ENCODE measurements at places on chromosomes 7 and 10.

DNA sequence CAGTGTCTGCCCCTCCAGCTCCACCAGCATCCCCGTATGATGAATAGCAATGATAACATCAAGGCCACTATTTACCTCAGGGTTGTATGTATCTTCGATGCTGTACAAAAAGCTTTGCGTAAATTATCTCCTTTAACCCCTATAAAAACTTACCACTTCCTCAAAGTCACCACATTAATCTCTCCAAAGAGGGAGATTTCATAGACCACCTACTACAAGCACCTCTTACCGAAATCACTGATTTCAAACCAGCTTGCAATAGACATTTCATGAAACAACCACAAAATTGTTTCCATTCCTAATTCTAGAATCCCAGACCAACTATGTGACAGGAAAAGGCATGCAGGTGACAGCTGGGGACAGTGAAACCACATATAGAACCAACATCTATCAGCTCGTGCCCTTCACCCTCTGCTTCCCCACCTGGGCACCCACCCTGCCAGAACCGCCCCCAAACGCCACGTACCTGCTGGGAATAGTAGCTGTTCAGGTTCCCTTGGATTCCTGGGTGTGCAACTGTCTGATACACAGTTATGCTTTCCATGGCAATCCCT is 20.1 kb upstream of the MMP21 start:
- DNase-seq = no peak

DNA sequence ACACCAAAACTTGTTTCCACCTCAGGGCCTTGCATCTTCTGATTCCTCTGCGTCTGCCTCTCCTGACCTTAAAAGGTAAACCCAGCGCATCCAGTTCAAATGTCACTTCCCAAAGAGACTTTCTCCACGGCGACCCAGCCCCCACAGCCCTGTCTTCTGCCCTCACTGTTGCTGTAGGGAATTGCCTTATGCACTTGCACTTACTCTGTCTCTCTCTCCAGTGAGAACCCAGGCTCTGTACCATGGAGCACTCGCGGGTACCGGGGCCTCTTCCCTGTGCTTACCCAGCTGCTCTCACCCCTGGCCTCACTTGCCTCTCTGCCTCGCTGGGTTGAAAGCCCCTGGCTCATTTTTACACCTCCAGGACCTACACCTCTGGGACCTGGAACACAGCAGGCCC is 48.4 kb downstream of the AOC1 start:
- no peak for DNase-seq

GRCh38 chr7:158957510-158957906 is 101.2 kb downstream of the DYNC2I1 start:
- DNase-seq = no peak

DNA sequence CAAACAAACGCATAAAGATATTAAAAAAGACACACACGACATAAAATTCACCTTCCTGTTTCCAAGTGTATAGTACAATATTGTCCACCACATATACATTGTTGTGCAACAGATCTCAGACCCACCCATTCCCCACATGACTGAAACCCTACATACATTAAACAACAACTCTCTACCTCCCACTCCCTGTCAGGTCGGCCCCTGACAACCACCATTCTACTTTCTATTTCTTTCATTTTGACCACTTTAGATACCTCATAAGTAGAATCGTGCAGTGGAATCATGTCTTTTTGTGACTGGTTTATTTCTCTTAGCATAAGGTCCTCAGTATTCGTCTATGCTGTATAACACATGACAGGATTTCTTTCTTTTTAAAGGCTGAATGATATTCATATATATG is 320.5 kb downstream of the BBS9 start:
- DNase-seq = no peak

DNA sequence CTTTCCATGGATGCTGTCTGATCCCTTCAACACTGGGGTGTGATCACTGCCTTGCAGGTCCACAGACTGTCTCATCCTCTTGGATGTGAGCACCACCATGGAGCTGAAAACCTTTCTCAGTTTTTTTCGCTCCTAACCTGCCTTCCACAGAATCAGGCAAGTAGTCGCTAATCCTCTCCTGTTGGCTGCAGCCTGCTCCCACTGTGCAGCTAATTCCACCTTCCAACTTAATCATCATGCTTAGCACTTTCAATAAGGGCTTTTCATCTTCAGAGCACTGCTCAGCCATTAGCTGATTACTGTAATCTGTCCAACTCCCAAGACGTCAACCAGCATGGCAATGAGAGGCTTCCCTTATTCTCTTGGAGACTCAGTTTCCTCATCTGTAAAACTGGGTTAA is 15.1 kb upstream of the CDH23 start:
- no peak for DNase-seq

- DNase-seq = no peak
Observed at GRCh38 chr7:48245751-48246472, 74.7 kb downstream of the ABCA13 start.

DNA sequence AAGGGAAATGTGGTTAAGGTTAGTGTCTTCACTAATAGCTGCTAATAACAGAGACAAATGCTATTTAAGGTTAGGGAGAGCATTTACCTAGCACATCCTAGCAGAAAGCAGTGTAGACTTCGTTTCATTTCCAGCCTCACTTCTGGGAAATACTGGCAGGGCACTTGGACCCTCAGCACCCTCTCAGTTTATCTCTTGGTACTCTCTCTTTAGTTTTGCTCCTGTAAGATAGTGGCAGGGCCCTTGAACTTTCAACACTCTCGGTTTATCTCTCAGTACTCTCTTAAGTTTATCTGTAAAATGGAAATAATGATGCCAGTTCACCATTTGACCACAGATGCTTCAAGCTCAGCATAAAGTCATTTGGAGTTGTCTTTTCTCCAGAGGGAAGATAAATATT is 118.4 kb downstream of the MBL2 start:
- no peak for DNase-seq

GRCh38 chr10:122659651-122660050 is 40.0 kb downstream of the C10orf120 start:
- no peak for DNase-seq

DNA sequence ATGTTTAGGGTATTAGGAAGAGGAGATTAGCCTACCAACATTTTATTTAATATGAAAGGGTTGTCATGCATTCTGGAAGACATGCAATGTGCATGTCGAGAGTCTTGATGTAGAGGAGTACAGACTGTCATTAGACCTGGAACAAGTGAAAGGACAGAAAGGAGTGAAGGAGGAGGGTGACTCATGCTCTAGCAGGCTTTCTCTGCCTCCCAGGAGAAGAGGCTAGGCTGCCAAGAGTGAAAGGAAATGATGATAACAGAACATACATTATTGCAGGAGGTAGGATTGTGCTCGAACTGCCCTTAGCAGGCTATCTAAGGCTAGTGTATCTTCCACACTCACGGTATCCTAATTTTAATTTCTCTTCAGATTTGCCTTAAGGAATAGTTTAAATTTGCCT is 228.8 kb downstream of the EXOC4 start:
- no peak for DNase-seq

DNA sequence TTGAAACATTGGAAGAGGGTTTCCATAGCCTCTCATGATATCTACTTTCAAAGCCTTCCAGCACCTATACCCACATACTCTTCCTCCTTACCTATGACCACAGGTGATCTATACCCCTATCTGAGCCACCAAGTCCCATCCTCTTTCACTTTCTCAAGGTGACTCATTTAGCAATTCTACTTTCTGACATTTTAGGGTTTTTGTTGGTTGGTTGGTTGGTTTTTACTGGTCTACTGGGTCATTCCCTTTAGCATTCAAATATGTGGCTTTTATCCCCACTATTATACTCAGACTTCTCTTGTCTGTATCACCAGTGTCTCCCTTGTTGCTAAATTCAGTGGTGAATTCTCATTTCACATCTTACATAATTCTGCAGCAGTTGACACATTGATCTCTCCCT is 130.4 kb upstream of the STEAP4 start:
- no peak for DNase-seq

GRCh38 chr7:133822868-133823552 is 304.1 kb upstream of the LRGUK start:
- no peak for DNase-seq

GRCh38 chr10:100359030-100359432 is 12.0 kb downstream of the SCD start:
- DNase-seq = no peak

GRCh38 chr7:34718867-34719266 is 60.8 kb downstream of the NPSR1 start:
- no peak for DNase-seq

GRCh38 chr10:86687750-86688149 is 19.4 kb downstream of the LDB3 start:
- DNase-seq = no peak

- DNase-seq = no peak
Observed at GRCh38 chr7:150950496-150951180, 27.5 kb downstream of the KCNH2 start.

DNA sequence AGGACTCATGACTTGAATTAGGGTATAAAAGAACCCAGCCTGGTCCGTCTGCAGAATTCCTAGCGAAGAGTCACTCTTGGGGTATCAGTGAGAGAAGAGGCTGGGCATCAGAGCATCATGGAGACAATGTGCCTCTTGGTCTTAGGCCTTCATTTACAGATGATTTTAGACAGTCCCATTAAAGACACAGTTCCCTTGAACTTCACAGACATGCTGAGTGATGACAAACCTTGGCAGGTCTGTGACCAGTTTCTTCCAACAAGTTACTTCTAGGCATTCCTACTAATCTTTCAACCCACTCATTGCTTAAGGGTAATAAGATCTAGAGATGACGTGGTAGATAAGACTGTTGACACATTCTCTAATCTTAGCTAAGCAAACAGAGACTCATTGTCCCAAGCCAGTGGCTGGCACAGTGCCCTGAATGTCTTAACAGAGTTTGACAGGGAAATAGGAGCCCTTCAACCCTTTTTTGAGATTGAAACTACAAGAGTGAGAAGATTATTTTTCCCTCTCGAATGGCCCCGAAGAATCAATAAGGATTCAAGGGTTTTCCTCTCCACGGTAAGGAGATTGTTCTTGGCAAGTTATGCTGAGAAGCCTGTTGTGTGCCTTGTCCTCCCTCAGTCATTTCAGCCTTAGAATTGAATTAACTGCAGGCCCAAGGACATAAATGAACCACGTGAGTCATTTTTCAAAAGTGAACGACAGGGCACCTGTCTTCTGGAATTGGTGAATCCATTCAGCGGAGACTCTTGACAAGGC is 281.1 kb downstream of the CCDC3 start:
- DNase-seq = no peak

DNA sequence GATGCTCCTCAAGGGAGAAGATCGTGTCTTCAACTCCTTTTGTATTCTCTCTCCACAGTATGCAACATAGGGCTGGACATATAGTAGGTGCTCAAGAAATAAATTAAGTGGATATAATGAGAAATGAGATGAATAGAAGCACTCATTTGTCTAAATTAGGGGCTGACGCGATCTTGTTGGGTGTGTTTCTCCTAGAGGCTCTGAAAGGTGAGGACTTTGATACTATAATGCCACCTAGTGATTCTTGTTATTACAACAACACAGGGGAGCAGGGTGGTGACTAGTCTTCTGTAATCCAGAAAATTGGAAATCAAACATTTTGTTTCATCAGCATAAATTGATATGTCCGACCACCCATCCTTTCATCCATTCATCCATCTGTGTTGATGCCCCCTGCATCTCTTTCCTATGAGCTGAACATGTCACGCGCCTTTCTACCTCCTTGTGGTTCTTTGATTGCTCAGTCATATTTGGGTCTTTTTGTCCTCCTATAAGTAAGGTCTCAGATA is 3.5 kb upstream of the CFAP58 start:
- no peak for DNase-seq

DNA sequence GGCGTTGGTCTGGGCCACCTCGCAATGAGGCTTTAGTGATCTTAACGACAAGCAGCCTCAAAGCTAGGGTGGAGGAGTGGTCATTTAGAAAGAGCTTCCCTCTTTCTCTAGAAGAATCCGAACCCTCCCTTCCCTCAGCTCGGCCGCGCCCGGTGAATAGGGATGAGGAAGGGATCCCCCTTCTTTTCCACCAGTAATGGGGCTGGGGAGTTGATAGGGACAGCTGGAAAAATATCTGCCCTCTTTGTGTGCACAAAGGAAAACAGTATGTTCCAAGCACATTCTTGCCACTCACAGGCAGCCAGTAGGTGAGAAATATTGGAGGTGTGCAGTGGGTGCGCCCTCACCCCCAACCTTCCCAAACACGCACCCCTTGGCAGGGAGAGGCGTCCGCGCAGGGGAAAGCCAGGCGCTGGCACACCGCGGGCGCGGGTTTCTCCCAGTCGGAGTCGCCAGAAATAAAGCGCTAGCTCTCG is 6.5 kb downstream of the DLX5 start:
- DNase-seq = no peak

GRCh38 chr7:122487131-122487530 is 182.6 kb upstream of the FEZF1 start:
- no peak for DNase-seq

DNA sequence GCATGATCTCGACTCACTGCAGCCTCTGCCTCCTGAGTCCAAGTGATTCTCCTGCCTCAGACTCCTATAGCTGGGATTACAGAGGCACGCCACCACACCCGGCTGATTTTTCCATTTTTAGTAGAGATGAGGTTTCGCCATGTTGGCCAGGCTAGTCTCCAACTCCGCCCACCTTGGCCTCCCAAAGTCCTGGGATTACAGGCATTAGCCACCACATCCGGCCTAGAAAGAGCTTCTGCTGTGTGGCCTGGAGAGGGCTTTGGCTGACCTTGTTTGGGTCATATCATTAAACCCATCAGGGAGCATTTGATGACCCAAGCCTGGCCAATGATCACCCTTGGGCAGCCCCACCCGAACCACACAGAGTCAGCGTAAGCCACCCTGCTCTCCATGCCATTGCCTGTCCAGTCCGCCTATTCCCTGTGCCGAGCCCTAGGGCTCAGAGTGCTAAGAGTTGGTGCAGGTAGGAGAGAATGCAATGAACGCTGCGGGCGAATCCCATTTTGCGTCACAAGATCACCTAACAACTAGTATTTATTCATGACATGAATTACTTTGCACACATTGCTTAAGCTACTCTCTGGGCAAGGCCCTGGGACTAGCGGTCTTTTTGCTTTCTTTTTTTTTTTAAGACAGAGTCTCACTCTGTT is 22.3 kb upstream of the GDI2 start:
- no peak for DNase-seq

DNA sequence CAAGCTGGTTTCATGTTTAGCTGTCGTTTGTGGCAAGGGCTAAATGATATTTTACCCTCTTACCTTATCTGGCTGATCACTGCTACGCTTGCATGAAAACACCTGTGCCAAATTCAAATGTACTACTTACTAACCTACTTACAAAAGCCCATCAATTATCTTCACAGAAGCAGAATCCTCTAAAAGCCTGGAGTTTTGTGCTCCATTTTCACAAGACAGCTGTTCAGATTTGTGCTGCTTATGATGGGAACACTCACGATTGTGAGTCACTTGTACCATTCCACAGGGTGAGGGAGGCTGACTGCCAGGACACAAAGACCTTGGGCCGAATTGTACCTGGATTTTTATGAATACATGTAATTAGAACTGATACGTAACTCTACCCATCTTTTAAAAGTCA is 245.0 kb upstream of the NPY start:
- DNase-seq = no peak

Data from stimulated activated CD4-positive, alpha-beta T cell treated with anti-CD3 and anti-CD28 coated beads, Interleukin-15, amount 100 ng/mL, for 1 hour (primary cell).